ENCODE measurements at places on chromosomes 7 and 10. TPM values are rescaled to one million over a fixed set of nuclear protein-coding genes. Genes with fewer than 3 reads are reported as not detected.

The LIPM gene
- not detected for total RNA-seq

The PLAU gene
- 0.48 TPM for total RNA-seq

The CYP2W1 gene
- not detected for total RNA-seq

The TMEM270 gene
- total RNA-seq: not detected

The SLC25A40 gene
- 50.4 TPM for total RNA-seq

The CCL26 gene
- not detected for total RNA-seq

The HMX3 gene
- total RNA-seq: not detected

The ITPRID1 gene
- total RNA-seq: not detected

The DNAH11 gene
- 3.8 TPM for total RNA-seq

The EPO gene
- total RNA-seq: not detected

The TMEM176B gene
- not detected for total RNA-seq

The HMX2 gene
- total RNA-seq: not detected

The ANKRD2 gene
- not detected for total RNA-seq

The WEE2 gene
- not detected for total RNA-seq

The BICC1 gene
- not detected for total RNA-seq

The LRRC72 gene
- not detected for total RNA-seq

Data from activated naive CD4-positive, alpha-beta T cell treated with anti-CD3 and anti-CD28 coated beads, Interleukin-2, amount 10 ng/mL, durations not matched to agents 5 hours and 36 hours (primary cell).